ENCODE measurements at places on chromosomes 13 and 19.

- DNase-seq = no peak
These were observed 87.3 kb upstream of the FBXL3 start for GRCh38 chr13:77114271-77114670.

DNA sequence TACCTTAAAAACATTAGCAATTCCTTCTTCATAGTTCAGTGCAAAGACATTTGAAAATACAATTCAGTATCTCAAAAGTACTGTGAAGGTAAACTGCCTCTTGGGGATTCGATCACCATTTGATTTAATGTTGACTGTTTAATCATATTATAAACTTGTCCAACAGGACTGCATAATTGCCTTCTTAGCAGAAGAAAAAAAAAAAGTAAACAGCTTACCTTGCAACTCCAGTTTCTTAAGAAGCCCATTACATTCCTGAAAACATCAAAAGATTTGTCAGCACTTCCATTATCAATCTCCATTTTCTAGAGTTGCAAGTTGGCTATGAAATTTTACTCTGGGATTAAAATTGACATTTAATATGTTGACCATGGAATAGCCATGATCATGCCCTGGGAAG, 1154.6 kb downstream of the OLFM4 start:
- DNase-seq = no peak

GRCh38 chr13:26664876-26665275, 95.7 kb downstream of the GPR12 start:
- DNase-seq = no peak

DNA sequence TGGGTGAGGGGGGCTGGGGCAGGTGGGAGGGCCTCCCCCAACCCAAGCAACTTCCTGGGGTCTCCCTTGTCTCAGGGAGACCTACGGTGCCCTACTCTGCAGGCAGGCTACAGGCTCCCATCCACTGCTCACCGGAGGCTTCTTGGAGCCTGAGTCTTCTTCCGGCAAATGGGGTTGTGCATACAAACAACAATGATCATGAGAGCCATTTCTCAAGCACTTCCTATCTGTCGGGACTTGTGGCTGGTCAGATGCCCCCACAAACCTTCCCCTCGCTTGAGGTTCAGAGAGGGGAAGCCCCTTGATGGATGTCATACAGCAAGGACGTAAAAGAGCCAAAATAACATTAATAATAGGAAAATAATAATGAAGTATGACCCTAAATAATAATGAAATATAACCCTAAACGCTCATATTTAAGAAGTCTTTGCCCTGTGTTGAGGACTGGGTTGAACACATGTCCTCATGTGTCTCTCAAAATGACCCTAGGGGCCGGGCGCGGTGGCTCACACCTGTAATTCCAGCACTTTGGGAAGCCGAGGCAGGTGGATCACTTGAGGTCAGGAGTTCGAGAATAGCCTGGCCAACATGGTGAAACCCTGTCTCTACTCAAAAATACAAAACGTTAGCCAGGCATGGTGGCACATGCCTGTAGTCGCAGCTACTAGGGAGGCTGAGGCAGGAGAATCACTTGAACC, 727 bp downstream of the CD37 start:
- DNase-seq = peak; percentile 28

GRCh38 chr19:18558202-18558555, 509 bp downstream of the KXD1 start:
- no peak for DNase-seq

- no peak for DNase-seq
These were observed 11.0 kb upstream of the ACOD1 start for GRCh38 chr13:76937281-76937820.

DNA sequence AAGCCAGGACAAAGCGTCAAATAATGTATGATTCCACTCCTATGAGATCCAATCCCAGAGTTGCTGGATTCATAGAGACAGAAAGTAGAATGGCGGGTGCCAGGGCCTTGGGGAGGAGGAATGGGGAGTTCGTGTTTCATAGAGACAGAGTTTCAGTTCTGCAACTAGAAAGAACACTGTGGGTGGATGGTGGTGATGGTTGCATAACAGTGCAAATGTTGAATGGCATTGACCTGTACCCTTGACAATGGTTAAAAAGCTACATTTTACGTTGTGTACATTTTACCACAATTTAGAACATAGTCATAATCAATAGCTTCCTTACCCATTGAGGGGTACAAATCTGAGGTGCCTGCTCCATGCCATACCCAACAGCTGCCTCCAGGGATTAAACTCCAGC, 33.4 kb downstream of the MBD3L2B start:
- DNase-seq = no peak

- no peak for DNase-seq
These were observed 90.7 kb upstream of the MBNL2 start for GRCh38 chr13:97131447-97131846.

DNA sequence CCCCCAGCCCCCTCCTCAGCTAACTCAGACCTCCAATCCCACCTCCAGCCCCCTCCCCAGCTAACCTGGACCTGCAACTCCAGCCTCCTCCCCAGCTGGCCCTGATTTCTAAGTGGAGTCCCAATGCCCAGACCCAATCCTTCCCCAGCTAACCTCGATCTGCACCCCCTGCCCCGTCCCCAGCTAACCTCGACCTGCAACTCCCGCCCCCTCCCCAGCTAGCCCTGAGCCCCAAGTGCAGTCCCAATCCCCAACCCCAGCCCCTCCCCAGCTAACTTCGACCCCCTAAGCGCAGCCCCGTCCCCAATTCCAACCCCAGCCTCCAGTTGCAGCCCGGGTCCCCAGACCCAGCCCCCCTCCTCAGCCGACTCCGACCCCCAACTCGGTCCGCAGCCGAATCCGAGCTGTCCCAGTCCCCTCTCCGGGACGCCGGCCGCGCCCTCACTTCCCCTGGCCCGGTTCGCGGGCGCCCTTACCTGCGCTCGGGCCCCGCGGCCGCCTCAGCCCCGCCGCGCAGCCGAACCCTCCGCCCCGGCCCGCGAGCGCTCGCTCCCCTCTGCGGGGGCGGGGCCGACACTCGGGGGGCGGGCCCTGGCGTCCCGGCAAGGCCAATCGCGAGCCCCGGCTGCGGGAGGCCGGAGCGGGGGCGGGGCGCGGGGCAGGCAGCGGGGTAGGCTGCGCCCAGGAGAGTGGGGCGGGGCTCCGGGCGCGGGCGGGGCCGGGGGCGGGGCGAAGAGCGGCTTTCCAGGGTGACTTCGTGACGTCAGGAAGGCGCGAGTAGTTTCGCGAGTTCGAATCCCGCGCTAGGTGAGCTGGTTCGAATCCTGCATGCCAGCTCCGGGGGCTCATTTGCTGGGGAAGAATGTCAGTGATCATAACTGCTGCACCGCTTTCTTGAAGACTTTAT, at the start of gene GNG7:
Gene GNG7, minus strand, starts transcription at position 525 of the 907 bp plus-strand sequence. CDS start 182,006 bp downstream, outside the sequence.
- peak; percentile 94 for DNase-seq

GRCh38 chr19:34838753-34839431, 65.9 kb upstream of the ZNF599 start:
- DNase-seq = no peak

DNA sequence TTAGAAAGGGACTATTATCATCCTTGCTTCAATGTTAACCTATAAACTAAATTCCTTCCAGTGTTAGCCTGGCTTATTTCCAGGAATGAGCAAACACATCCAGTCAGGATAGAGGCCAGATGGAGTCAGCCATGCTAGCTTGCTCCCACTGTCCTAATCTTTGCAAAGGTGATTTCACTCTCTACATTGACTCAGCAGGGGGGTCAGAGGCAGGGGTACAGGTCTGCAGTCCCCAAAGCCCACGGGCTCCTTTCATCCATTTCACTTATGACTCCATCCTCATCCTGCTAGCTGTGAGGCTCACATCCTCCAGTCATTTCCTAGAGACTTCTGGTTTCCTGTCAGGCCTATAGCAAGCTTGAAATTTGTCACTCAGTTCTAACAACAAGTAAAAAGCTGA, 63.4 kb upstream of the CEACAM8 start:
- no peak for DNase-seq

DNA sequence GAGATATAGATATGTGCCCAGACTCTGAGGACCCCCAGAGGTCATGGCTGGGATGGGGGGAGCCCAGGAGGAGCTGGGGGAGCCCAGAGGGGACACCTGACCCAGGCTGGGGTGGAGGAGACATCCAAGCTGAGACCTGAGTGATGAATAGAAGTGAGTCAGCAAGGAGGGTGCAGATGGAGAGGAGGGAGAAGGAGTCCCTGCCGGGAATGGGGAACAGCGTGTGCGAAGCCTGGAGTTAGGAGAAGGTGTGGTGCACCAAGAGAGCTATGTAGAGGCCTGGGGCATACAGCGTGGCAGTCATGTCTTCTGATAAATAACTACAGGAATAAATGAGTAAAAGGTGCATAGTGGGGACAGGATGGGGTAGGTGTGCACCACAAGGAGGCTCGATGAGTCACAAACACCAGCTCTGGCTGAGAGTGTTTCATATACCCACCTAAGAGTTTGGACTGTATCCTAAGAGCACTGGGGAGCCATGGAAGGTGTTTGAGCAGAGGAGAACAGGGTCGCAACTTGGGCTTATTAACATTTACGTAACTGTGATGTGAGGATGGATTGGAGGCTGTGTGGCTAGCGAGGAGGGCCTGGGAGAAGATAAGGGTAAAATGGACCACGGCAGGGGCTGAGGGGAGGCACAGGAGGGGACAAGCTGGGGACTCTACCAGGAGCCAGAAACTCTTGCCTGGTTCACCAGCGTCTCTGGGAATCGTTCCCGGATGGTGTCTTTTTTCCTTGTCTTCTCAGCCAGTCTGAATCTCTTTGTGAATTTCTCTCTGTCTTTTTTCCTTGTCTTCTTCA, 1.4 kb downstream of the CEACAM18 start:
- no peak for DNase-seq

- no peak for DNase-seq
These were observed 7.5 kb upstream of the ATP8B3 start for GRCh38 chr19:1819341-1820255.

DNA sequence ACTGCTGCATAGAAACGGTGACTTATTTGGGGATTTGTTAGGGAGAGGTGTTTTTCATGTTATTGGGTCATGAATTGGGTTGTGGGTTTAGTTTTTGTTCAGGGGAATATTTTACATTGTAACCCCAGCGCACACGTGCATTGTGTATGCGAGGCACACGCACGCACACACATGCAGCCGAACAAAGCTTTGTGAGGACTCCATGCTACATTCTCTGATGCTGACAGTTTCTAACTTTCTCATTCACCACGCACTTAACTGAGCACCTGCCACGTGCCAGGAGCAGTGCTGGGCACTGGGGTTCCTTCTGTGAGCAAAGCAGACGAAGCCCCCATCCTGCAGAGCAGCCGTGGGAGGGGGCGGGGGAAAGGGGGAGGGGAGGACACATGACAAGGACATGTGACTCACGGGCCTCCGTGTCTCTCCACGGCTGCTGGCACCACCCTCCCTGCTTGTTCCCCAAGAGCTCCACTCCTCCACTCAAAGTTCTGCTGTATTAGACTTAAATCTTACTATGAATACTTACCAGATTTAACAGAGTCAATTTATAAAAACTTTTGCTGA, 55.6 kb downstream of the SLC7A9 start:
- no peak for DNase-seq

DNA sequence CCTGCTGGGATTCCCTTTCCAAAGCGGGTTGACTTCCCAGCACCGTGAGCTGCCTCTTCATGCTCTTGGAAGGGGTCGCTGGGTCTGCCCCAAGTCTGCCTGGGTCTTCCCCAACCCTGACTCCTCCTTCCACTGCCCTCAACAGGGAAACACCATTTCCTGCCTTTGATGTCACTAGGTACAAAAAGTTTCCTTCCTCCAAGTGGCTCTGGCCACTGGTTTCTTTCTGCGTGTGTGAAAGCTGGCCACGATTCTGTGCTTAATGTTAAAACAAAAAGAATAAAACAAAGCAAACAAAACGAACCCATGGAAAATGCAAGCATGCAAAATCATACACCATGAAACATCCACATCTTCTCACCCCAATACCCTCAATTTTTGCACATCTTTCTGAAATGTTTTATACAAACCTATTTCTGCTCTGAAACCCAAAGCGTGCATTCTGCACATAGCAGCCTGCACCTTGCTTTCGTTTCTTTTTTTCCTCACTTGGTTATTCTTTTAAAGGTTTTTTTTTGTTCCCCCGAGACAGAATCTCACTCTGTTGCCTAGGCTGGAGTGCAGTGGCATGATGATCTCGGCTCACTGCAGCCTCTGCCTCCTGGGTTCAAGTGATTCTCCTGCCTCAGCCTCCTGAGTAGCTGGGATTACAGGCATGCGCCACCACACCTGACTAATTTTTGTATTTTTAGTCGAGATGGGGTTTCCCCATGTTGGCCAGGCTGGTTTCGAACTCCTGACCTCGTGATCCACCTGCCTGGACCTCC, 12.5 kb upstream of the TNFSF9 start:
- no peak for DNase-seq

DNA sequence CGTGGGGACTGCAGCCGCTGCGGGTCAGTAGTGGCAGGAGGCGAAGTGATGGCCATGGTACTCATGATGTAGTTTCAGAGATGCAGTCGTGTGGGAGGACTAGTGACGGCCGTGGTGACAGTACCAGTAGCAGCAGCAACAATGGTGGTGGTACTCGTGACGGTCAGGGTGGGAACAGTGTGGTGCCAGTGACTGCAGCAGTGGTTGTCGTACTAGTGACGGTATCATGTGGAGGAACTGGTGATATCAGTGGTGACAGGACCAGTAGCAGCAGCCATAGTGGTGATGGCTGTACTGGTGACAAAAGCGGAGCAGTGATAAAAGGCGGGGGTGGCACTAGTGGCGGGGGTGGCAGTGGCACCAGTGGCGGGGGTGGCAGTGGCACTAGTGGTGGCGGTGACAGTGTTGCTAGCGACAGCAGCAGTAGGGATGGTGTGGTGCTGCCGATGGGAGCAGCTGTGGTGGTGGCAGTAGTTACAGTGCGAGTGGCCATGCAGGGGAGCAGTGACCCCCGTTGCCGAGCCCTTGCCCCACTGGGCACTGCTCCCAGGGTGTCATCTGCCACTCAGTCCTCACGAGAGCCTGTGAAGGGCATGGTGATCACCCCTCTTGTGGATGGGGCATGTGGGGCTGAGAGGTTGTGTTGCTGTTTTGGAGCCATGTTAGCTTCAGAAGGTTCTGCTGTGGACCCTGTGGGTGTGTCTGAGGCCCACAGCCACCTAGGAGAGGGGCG, 22.7 kb downstream of the ADPRHL1 start:
- no peak for DNase-seq

DNA sequence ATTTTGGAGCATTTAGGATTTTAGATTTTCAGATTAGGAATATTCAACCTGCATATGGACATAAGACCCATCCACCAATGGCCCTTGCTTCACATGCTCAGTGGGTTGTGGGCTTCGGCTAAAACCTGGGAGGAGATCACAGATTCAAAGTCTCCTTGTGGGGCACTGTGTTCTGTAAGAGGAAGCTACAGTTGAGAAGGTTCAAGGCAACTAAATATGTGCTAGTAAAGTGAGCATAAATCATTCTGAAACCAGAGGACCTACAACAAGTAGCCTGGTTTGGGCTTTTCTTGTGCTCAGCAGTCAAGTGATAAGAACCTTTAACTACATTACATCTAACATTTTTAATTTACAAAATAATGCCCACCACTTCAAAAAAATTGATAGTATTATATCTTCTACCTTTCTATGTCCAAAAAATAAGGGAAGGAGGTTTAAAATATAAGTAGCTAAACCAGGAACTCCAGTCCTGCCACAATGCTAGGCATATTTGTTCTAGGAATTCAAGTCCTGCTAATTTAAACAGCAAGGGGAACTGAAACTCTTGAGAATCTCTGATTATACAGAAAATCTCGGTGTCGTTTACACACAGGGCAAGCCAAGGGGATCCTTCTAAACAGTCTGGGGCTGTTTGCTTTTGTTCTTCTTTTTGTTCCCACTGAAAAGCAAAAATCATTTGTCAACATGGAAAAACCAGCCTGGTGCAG, 36.6 kb downstream of the FOXO1 start:
- no peak for DNase-seq
